ENCODE measurements at places on chromosomes 1 and 21.
A peak's percentile ranks its signal among the peaks of the same experiment; 100 is the strongest.

DNA sequence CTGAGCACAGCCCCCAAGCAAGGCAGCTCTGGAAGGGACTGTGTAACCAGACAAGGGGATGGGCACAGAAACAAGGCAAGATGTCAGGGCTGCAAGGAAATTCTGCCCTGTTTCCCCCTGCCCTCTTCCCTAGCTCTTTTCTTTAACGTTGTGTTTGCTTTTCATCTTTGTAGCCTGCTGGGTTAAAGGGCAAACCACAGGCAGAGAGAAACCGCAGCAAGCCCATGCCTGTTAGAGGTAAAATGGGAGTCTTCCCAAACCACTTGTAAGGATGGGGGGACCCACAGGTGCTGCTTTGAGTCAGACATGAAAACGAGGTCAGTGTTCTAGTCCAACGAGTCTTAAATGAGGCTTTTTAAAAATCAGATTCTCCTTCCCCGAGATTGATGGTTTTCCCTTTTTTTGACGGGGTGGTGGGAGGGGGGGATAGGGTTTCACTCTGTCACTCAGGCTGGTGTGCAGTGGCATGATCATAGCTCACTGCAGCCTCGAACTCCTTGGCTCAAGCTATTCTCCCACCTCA is 13.3 kb downstream of the TGFBR3 start:
- no peak for DNase-seq

DNA sequence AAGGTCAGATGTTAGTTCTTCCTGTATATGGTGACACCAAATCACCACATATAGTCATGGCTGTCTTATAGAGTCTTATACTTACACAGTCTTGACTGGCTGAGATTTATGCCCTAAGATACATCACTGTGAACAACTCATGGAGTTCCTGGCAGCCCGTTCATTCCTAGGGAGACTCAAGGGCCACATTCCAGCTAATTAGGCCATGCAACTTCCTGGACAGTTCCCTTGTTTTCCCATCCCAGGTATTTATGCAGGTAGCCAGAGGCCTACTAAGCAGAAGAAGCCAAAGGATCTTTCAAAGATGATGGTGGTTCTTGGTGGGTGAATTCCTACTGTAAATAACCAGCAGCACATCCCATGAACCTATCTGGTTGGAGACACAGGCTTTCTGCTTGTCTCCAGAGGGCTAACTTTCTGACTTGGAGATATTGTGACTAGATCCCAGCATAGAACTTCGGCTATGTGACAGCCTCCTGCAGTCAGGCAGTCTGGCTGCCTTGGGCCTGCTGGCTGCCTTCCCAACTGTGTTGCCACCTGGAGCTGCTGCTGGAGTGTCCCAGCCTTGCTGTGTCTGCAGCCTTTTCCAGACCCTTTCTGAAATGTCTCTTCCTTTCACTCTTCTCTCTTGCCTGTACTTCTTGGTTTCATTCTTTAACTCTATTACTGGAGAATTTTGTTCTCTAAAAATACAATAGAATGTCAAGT is 283.8 kb downstream of the CACNA1E start:
- DNase-seq: no peak

GRCh38 chr1:89444791-89445190 is 79.8 kb upstream of the LRRC8B start:
- no peak for DNase-seq

GRCh38 chr1:112957133-112957812 is 1.3 kb upstream of the SLC16A1 start:
- DNase-seq: peak; percentile 87
